ENCODE measurements at places on chromosomes 2 and 18.

DNA sequence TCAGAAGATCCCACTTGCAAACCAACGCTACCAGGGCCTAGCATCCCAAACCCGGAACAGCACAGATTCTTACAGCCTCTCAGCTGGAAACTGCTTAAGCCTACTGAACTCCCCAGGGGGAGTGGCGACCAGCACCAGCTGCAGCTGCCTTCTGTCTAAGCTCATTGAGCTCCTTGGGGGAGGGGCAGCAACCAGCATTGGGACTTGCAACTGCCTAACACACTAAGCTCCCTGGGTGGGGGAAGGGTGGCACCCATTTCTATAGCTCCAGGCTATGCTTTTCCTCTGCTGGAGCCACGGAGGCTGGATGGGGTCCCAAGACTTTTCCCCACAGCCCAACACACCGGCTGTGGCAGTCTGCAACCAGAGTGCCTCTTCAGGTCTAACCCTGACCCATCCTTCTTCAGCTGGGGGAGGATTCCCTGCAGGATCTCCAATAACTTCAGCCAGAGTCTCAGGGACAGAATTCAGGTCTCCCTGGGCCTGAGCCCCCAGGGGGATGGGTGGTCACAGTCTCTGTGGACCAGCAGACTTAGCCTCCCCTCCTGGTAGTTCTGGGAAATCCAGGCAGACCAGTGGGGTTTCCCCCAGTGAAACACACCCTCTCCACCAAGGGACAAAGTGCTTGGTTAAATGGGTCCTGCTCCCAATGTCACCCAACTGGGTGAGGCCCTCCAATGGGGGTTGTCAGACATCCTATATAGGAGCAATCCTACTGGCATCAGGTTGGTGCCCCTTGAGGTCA is 45.9 kb upstream of the ITGA4 start:
- no peak for DNase-seq

DNA sequence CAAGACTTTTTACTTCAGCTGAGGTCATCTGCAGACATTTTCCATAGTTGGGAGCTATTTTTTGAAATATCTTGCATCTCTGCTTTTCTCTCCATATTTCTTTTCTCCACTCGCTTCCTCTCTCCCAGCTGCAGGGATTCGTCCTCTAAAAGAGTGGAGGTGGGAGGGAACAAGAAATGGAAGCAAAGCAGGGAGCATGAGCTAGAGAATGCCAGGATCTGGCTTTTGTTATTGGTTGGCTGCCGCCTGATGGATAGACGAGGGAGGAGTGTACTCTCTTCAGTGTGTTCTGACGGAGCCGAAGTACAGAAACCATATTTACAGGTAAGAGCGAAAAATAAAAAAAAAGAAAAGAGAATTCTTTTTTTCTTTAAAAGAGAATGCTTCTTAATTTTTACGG is at the start of gene CSRNP3:
Gene CSRNP3 (plus strand): TSS at position 282 of the 400 bp plus-strand sequence. CDS start 125,368 bp downstream, outside the sequence.
- no peak for DNase-seq

DNA sequence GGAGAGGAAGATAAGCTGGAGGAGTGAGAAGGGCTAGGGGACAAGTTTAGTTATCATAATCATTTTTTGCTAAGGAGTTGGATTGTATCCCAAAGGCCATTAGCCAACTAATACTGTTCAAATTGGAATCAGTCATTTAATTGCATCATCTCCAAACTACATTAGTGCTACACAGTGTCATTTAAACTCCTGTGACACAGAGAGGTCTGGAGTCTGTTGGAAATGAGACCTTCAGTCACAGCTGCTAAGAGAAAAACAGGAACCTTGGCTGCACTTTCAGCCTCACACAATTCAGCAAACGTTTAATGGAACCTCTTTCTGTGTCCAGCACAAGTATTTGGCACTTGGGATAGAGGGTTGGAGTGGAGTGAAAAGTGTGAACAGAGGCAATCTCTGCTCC is 175.5 kb upstream of the MGAT5 start:
- DNase-seq: no peak

DNA sequence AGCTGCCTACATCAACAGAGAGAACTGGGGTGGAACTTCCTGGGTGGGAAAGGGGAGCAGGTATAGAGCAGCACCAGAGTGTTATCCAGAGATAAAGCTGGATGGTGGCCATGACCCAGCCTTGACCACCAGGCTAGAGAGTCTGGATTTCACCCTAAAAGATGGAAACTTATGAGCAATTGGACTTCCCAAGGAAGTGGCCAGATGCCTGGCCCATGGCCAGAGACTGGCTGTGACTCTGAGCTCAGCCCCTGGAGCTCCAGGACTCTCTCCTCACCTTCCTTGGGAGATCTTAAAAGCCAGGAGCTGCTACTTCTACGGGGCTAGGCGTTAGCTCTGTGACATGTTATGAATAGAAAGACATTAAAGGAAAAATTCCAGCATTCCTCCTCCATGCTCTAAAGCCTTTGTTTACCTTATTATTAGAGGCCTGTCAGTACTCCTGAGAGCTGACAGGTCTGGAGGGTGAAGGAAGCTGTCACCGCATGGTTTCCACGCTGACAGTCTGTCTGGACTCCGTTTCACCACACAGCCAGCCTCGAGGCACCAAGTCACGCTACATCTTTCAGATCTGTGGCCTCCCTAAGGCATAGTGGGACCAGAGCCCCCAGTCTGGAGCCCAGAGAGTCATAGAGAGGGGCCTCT is 260.0 kb upstream of the SIX2 start:
- no peak for DNase-seq

DNA sequence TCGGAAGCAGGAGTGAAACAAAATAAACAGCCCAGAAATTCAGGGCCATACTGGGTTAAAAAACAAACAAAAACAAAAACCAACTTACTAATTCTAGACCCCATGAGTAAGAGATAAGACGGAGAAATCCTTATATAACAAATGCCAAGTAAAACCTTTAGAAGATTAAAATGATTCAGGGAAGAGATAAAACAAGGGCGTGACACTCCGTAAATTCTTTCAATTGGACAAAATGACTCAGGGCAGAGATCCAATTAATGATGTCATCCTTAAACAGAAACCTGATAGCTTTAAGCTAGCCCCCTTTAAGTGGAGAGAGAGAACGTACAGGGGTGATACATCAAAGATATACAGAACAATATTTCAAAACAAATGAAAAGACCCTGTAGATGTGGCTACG is 317.4 kb downstream of the NBAS start:
- no peak for DNase-seq

- DNase-seq: no peak
Measured at GRCh38 chr2:73063909-73064875, 7.3 kb downstream of the SFXN5 start.

DNA sequence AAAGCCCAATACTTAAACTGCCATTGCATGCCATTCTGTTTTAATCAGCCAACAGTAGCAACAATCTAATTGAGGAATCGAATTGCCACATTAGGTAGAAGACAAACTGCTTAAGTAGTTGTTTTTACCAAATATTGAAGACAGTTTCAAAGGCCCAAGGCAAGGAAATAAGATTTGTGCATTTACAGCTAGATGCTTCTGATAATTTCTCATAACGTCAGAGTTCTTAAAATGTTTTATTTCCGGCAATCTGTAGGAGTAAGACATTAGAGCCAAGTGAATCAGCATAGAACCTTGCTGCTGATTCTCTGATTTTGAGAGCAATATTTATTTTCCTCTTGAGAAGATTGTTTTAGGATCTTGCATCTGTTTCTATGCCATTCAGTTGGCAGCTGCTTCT is 174.3 kb downstream of the RBM43 start:
- DNase-seq: no peak

DNA sequence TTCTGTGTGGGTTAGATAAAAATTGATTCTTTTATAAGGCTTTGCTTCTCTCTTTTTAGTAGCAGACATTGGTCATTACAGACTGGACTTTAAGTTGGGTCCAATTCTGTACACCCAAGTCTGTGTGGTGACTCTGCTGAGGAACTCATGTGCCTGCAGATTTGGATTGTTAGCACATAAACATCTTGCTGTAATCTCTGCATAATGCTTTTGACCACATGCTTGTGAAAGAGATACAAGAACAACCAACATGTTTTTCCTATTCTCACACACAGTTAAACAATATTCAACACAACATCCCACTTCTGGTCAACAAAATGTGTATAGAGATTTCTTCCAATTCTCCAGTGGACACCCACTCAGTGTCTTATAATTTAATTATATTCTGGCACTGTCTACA is 270.1 kb downstream of the RDH14 start:
- no peak for DNase-seq

DNA sequence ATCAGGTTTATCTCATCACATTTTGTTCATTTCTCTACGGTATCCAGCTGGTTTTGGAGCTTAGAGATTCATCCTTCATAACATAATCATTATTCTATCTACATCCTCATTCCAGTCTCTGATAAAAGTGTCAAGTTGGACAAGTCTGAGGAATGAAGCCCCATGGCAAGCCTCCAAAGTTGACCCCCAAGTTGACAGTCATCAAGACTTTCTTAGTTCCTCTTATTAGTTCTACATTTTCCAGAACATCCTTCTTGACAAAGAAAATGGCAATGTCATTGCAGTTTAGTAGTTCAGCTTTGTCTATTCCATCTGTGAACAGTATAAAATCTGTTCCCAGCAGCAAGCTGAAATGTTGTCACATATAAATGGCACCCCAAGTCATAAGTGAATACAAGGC is 4.5 kb upstream of the TMSB10 start:
- no peak for DNase-seq

GRCh38 chr18:681985-682384 is 24.5 kb downstream of the TYMS start:
- DNase-seq: no peak

DNA sequence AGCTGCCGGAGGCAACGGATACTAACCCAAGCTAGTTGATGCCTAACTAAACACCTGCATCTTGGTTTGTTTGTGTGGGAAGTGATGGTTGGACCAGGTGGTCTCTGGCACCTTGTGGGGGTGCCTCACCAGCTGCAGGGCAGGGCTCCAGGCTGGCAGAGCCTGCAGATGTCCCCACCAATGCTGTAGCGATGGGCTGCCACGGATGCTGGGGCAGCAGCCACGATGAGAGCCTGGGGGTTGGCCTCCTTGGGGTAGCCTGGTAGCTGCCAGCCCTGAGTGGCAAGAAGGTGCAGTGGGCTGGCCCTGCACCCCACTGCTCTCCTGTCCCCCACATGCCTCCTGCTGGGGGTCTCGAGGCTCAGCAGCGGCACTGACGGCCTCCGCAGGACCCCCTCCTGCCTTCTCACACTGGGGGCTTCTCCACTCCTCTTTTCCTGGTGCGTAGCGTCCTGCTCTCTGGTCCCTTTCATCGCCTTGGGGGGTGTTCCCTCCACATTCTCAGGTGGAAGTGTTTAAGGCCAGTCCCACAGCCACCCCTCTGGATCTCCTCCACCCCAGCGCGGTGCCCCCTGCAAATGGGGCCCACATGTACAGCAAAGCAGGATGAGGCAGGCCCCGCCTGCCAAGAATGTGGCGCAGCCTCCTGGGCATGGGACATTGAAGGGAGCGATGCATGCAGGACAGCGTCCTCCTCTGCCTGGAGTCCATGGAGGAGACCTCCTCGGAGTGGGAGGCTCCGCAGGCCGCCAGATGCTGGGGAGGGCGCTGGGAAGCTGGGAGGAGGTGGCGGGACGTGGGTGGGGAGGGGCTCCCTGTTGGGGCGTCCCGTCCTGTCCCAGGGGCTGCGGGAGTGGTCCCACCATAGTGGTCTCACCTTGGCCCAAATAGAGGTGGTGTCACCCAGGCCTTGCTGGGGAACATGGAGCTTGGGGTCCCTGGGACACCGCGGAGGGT is 173.1 kb downstream of the ASB1 start:
- no peak for DNase-seq

DNA sequence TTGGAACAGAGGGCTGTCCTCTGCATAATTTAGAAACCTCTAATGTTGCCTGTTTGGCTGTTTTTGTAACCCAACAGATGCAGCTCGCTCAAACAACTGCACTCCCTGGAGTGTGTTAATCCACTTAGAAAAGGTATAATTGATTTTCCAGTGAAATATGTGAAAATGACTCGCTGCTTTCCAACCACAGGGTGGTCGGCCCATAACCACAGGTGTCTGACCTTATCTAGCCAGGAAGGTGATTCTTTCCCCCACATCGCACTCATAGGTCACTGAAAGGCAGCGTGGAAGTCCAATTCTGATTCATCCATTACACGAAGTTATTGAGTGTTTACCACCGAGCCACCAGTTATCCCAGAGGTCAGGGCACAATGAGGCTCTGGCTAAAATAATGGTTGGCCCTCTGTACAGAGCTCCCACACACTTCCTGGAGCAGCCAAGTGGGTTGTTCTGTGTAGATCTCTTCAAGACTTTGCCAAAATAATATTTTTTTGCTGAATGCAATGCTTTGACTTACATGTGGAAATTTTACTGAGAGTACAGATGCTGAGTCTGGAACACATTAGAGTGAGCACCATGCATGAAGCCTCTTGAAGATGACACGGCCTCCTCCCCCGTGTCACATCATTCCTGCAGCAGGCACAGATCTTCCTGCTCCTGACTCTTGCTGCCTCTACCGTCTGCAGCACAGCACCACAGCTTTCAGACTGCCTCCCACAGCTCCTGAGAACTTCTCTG is 396.2 kb downstream of the ZNF516 start:
- DNase-seq: no peak

DNA sequence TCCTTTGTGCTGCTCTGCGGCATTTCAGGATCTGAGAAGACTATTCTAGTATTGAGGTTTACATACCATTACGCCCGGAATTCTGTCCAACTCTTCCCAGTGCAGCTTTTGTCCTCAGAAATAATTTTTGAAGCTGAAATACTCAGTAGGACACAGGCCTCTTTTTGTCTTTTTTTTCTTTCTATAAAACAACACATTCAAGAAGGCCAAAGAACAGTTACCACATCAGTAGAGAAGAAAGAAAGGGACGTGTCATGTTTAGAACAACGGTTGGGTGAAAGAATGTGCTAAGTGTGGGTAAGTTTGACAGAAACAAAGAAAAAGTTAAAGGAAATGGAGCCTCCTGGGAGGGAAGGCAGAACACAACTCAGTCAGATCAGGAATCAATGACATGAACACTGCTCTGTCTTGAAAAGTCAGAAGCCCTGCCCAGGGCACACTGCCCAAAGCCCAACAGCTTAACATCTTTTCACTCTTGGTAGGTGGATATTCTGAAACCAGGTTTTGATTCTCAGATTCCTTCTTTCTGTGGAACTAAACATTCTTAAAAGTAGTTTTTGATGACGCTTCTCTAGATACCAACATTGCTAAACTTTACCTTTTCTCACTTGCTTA is 198.6 kb upstream of the CWC22 start:
- DNase-seq: no peak

- DNase-seq: no peak
Measured at GRCh38 chr2:25313711-25314513, 27.8 kb downstream of the DNMT3A start.

- no peak for DNase-seq
Measured at GRCh38 chr2:233597522-233597921, 19.9 kb upstream of the UGT1A8 start.

DNA sequence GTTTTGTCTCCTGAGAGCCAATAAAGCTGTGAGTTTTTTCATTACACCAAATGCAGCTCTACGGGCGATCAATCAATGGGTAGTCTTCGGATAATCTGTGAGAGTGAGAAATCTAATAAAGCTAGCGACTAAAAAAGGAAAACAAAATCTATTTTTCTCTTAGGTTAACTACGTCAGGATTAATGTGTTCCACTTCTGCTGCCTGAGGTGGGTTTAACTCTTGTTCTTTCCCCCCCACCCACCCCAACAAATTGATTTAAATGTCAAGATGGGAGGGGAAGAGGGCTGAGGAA is 63.0 kb upstream of the PSMD14 start:
- DNase-seq: no peak

- DNase-seq: no peak
Measured at GRCh38 chr18:55320424-55321264, 267.3 kb downstream of the TCF4 start.

All from GM19239 (cell line).